Lung (tissue), 17 donors: ENCODE measurements at places on chromosomes 5 and 9.

DNA sequence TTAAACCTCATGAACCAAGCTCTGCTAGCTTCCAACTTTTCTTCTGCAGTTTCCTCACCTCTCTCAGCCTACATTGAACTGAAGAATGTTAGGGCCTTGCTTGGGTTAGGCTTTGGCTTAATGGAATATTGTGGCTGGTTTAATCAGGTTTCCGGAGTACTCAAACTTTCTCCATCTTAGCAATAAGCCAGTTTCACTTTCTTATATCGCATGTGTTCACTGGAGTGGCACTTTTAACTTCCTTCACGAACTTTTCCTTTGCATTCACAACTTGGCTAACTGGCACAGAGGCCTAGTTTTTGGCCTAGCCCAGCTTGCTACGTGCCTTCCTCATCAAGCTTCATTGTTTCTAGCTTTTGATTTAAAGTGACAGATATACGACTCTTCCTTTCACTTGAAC, 81.0 kb upstream of the MAST4 start:
- DNase-seq = no peak

GRCh38 chr9:124708633-124709291, 62.3 kb downstream of the NR6A1 start:
- DNase-seq = no peak

- DNase-seq = no peak
Measured at GRCh38 chr5:165881259-165881658, 2375.8 kb downstream of the MAT2B start.

DNA sequence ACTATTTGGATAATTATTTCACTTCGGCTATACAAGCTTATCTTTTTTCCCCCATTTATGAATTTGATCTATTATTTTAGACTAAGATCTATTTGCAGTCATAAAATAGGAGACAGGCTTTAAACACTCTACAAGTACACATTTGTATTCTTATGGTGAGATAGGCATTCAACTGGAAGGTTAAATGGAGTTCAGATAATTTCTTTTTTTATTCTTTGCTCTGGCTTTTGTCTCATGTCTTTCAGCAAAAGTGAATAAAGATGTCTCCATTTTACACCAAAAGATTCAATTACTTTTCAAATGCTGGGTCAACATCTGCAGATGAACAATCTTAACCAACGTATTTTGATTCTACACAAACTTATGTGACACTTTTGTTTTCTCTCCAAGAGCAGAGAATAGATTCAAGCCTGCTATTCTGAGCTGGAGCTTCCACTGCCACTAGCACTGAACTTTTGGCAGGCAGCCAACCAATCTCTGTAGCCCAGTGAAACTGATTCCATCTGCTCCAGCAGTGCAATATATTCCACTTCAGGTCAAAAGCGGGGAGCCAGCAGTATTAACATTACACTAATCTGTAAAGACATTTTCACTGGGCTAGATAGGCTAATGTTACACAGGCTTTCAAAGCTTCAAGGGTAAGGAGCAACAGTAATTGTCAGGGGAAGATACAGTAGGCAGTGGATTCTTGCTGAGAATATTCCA, 452.0 kb upstream of the ZNF608 start:
- peak; percentile 91 for DNase-seq

DNA sequence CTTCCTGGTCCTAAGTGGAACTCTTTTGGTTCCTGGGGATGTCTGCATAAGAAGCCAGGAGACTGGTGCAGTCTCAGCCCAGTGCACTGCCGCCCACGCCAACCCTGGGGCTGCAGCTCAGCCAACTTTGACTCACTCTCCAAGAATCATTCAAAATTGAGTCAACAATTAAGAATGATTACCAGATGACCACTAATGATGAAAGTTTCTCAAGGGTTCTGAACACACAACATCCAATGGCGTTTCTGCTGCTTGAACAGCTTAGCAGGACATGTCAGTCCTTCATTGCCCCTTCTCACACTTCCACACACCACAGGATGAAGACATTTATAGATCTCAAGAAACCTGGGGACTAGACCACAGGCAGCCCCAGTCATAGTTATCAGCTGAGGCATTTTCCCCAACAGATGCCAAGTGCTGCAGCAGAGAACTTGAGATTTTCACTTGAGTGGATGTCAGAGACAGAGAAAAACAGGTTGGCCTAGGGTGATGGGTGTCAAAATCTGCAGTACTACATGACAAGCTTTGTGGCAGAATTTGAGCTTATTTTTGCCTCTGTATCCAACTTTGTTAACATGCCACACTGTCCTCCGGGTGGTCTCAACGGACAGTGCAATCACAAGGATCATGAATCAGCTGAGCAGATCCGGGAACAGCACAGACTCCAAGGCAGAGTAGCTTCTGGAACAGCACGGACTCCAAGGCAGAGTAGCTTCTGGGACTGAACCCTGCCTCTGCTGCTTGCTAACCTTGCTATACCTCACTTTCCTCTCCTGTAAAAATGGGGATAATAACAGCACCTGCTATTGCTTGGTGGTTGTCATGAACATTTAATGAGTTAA, 356.1 kb downstream of the SPOCK1 start:
- DNase-seq = no peak

DNA sequence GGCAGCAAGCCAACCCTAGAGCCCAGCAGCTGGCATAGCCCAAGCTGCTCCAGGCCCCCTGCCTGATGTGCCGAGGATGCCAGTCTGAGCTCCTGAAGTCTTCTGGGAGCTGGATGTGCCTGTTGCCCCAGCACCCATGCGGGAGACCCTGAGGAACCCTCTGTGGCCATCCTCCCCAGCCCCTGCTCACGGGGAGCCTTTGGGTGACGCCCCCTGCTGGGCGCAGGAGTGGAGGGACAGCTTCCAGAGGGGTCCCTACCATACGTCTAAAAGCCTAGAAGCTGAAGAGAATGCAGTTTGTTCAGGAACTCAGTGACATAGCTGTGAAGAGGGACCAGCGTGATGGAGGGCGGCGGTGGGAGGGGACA, 33.1 kb upstream of the MVB12B start:
- no peak for DNase-seq

- peak; percentile 90 for DNase-seq
Measured at GRCh38 chr9:16705111-16705604, 165.3 kb downstream of the BNC2 start.

GRCh38 chr5:3181671-3182070, 414.0 kb upstream of the IRX1 start:
- DNase-seq = no peak
